Small intestine (tissue), 16 donors: ENCODE measurements at places on chromosomes 16 and 17. TPM values are rescaled to one million over a fixed set of nuclear protein-coding genes. Genes with fewer than 3 reads are reported as not detected.

The TBC1D3H gene
- not detected for polyA plus RNA-seq

DNA sequence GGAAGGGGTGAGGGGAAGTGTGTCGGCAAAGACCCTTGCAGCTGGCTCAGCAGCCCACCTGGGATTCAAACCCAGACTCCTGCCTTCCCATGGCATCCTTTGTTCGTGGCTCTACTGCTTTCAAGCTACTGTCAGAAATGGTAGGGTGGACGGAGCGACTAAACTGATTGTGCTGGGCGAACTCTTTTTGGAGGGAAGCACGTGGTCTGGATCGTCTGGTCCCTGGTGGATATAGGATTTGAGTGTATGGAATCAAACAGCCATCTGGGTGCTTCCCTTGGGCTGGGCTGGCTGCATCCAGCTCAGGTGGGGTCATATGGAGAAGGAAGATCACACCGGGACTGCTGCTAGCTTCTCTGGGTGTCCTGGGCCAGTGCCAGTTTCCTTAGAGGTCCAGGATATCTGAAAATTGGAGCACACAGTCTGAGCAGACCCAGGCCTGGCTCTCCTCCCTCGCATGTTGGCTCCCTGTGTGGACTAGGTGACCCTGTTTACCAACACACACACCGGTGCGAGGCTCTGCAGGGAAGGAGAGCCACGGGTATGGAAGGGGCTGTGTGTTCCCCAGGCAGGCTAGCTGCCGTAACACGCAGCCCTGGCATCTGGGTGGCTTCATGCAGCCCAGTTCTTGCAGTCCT, 8.6 kb downstream of the CMIP start:
- peaks cover 83% of the 10 kb centered on the region for H3K4me1 ChIP-seq
- no peak overlapping the region for H3K4me3 ChIP-seq

DNA sequence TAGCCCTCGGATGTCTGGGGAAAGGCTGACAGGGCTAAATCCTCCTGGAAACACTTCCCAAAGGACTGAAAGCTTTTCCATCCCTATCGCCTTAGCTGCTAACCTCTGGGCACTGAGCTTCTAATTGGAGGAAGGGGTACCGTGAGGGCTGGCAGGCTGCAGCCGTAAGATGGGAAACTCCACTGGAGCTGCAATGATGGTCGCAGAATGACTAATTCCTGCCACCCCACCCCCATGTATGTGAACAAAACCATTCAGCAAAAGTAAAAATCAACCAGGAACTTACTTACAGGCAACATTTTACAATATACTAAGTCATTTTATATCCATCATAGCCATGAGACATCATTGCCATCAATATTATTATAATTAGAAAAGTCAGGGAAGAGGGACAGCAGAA, 133.3 kb downstream of the ABCC12 start:
- no peaks in the 10 kb centered on the region for H3K4me1 ChIP-seq
- no peaks in the 10 kb centered on the region for H3K27me3 ChIP-seq
- H3K4me3 ChIP-seq, result no peak overlapping the region
- DNase-seq, result no peak
- H3K27ac ChIP-seq, result no peak overlapping the region

- H3K4me1 ChIP-seq, result no peaks in the 10 kb centered on the region
- H3K36me3 ChIP-seq, result peaks cover 32% of the 10 kb centered on the region
- no peak overlapping the region for H3K4me3 ChIP-seq
- no peaks in the 10 kb centered on the region for H3K27me3 ChIP-seq
- H3K27ac ChIP-seq, result no peak overlapping the region
These were observed 13.2 kb upstream of the ARL2BP start for GRCh38 chr16:57231821-57232350.

- peaks cover 7% of the 10 kb centered on the region for H3K4me1 ChIP-seq
- H3K36me3 ChIP-seq, result no peaks in the 10 kb centered on the region
These were observed 10.6 kb downstream of the ZFHX3 start for GRCh38 chr16:73037331-73037745.

GRCh38 chr17:66002812-66003211, 189.1 kb downstream of the CEP112 start:
- no peaks in the 10 kb centered on the region for H3K27me3 ChIP-seq
- no peaks in the 10 kb centered on the region for H3K4me1 ChIP-seq
- H3K27ac ChIP-seq, result no peak overlapping the region
- DNase-seq, result no peak
- no peak overlapping the region for H3K4me3 ChIP-seq
- H3K36me3 ChIP-seq, result no peaks in the 10 kb centered on the region

DNA sequence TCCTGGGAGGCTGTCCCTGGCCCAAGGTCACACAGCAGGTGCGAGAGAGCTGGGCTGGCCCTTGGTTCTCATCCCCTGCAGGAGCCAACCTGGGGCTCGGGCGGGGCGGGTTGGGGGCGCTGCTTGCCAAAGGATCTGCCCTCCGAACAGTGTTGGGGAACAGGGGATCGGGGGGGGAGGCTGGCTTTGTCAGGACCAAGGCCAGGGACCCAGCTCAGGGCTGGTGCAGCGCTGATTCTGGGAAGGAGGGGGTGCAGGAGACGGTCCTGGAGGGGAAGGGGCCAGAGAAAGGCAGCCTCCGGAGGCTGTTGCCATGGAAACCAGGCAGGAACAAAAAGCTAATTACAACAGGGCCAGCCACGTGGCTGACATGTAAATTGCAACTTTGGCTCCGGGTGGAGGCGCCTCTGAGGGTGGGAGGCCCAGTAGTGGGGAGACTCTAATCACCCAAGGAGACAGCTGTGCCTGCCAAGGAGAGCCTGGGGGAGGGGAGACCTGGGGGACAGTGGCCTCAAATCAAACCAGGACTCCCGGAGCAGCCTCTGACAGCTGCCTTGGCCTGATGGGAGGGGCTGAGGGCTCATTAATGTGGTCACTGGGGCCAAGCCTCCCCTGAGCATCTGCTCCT, 1.3 kb downstream of the TUBB3 start:
- DNase-seq, result no peak
- H3K27me3 ChIP-seq, result no peaks in the 10 kb centered on the region
- no peaks in the 10 kb centered on the region for H3K36me3 ChIP-seq
- no peak overlapping the region for H3K27ac ChIP-seq
